ENCODE measurements at places on chromosomes 1 and 21.

GRCh38 chr1:115837740-115838421 lies 3.0 kb downstream of the NHLH2 start:
- DNase-seq = no peak

- no peak for DNase-seq
These were observed 75.9 kb upstream of the GREM2 start for GRCh38 chr1:240687820-240688219.

DNA sequence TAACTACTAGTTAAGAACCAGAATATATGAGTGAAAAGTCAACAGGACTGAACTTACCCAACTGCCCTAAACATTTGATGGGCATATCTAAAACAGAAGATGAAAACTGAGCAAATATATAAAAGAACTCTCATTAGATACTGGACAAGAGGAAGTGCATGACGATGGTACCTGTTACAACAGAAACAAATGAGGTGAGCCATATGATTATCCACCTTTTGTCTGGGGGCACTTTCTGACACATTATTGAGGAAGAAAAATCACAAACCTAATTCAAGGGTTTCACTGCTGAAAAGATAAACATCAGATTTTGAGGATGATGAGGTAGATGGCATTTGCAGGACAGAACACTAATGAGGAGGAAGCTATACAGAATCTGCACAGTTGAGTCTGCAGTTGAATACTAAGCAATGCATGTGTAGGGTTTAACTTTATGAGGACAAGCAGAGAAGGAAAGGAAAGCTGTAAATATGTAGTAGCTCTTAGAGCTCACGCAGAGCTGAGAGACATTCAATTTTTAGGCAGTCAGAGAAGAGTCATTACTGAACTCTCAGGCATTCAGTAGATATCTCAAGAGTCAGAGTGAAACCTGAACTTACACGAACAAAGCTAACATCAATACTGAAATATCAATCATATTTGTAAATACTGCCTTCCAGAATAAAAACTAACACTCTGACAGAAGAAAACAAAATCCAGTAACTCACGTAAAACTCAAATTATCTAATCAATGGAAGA lies 262.1 kb downstream of the AKT3 start:
- no peak for DNase-seq

DNA sequence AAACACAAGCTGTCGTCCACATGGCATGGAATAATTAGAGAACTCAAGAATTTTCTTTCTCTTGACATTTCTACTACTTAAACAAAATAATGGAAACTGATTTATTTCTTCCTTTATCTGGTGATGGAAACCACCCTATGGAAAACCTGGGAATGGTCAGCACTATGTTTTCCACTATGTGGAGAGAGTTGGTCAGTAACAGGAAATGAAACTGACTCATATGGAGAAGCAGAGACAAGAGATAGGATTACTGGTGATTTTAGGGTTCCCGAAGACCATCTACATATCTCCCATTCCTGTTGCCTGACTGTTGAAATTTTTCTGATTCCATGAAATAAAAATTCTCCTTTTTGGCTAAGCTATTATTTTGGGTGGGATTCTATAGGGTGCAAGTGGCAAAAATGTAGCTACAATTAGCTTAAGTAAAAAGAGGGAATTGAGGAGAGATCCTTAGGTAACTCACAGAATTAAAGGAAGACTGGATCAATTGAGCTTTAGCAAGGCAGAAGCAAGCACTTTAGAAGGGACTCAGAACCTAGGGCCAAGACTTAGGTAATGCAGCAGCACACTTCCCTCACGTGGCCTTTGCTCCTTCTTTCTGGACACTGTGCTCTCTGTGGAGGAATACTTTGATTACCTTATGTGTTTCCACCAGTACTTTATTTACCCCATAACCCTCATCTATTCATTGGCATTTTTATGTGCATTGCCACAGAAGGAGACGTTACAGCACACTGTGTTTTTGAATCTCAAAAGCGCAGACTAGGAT lies 89.6 kb downstream of the LEPR start:
- DNase-seq = no peak

GRCh38 chr1:211581526-211581925 lies 2.6 kb upstream of the SLC30A1 start:
- DNase-seq = no peak
